ENCODE measurements at places on chromosomes 1 and 21. TPM values are rescaled to one million over a fixed set of nuclear protein-coding genes. Genes with fewer than 3 reads are reported as not detected.

- H3K4me3 ChIP-seq: no peak overlapping the region
- DNase-seq: no peak
- no peaks in the 10 kb centered on the region for H3K27me3 ChIP-seq
- no peaks in the 10 kb centered on the region for H3K4me1 ChIP-seq
- H3K27ac ChIP-seq: no peak overlapping the region
Measured at GRCh38 chr1:177547200-177547599, 376.4 kb downstream of the BRINP2 start.

GRCh38 chr1:16156848-16157495 lies 1.1 kb upstream of the EPHA2 start:
- DNase-seq: no peak
- peaks cover 19% of the 10 kb centered on the region for H3K4me1 ChIP-seq
- H3K4me3 ChIP-seq: no peak overlapping the region
- H3K36me3 ChIP-seq: no peaks in the 10 kb centered on the region
- H3K27me3 ChIP-seq: peaks cover 50% of the 10 kb centered on the region
- no peak overlapping the region for H3K27ac ChIP-seq

DNA sequence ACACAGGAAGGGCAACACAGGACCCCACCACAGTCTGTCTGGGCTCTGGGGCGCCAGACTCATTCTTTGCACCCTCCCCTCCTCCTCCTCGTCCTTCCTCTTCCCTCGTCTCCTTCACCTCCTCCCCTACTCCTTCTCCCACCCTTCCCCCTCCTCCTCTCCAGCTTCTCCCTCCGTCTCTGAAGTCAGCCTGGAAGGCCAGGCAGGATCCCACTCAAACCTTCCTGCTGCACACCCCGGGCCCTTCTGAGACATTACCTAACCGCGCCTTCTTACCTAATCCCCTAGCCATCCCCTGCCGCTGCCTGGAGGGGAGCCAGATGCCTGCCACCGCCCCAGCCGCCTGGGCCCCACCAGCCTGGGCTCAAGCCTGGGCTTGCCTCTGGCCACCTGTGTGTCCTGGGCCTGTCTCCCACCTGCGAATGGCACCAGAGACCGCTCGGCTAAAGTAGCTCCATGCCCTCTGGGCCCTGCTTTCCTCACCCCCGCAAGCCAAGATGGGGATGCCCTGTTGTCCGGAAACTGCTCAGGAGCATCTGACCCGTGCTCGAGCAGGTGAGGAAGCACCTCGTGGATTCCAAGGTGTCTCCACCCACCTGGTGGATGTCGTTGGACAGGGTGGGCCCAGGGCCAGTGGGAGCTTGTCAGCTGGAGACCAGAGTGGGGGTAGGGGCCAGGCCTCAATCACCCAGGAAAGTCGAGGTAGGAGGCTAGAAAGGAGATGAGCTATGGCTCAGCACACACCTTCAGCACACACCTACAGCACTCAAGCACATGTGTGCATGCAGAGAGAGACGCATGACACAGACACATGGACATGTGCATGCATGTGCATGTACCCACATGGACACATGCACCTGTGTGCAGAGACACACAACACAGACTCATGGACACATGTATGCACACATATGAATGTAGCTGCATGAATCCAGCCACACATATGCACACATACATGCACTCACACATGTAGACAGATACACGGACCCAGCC lies 31.9 kb downstream of the WNT9A start:
- H3K4me1 ChIP-seq: no peaks in the 10 kb centered on the region
- peaks cover 4% of the 10 kb centered on the region for H3K27me3 ChIP-seq
- H3K27ac ChIP-seq: no peak overlapping the region

GRCh38 chr1:44040846-44041245 lies 9.6 kb upstream of the SLC6A9 start:
- no peak overlapping the region for H3K27ac ChIP-seq
- H3K36me3 ChIP-seq: no peaks in the 10 kb centered on the region
- peaks cover 2% of the 10 kb centered on the region for H3K4me1 ChIP-seq
- H3K27me3 ChIP-seq: peaks cover 7% of the 10 kb centered on the region
- no peak overlapping the region for H3K4me3 ChIP-seq

The RIIAD1 gene
- total RNA-seq: not detected

GRCh38 chr1:171219346-171220080 lies 28.8 kb upstream of the FMO1 start:
- no peak overlapping the region for H3K4me3 ChIP-seq
- H3K27ac ChIP-seq: no peak overlapping the region
- H3K36me3 ChIP-seq: no peaks in the 10 kb centered on the region

GRCh38 chr1:47262787-47263413 lies 30.9 kb upstream of the TAL1 start:
- DNase-seq: peak; percentile 39
- H3K4me3 ChIP-seq: no peak overlapping the region
- H3K27me3 ChIP-seq: no peaks in the 10 kb centered on the region
- no peaks in the 10 kb centered on the region for H3K4me1 ChIP-seq

GRCh38 chr1:209411491-209411929 lies 172.0 kb upstream of the CAMK1G start:
- no peak overlapping the region for H3K4me3 ChIP-seq
- DNase-seq: no peak
- no peak overlapping the region for H3K27ac ChIP-seq
- H3K4me1 ChIP-seq: no peaks in the 10 kb centered on the region

The LCE1B gene
- not detected for total RNA-seq

DNA sequence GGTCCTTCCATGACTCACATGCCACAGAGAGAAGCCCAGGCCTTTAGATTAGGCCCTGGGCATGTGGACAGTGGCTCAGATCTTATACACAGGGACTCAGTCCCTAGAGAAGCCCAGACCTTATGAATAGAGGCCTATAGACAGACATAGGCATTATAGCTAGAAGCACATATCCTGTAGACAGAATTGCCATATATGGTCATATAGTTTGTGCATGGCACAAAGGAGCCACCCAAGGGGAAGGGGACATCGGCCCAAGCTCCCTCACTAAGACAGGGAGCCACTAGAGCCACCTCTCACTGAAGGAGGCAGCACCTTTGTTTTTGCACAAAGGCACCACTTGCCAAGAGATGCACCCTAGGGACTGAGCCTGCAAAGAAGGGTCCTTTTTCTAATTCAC lies 2.3 kb upstream of the EFNA3 start:
- DNase-seq: no peak
- no peak overlapping the region for H3K27ac ChIP-seq
- no peaks in the 10 kb centered on the region for H3K36me3 ChIP-seq
- H3K27me3 ChIP-seq: peaks cover 26% of the 10 kb centered on the region
- no peak overlapping the region for H3K4me3 ChIP-seq

DNA sequence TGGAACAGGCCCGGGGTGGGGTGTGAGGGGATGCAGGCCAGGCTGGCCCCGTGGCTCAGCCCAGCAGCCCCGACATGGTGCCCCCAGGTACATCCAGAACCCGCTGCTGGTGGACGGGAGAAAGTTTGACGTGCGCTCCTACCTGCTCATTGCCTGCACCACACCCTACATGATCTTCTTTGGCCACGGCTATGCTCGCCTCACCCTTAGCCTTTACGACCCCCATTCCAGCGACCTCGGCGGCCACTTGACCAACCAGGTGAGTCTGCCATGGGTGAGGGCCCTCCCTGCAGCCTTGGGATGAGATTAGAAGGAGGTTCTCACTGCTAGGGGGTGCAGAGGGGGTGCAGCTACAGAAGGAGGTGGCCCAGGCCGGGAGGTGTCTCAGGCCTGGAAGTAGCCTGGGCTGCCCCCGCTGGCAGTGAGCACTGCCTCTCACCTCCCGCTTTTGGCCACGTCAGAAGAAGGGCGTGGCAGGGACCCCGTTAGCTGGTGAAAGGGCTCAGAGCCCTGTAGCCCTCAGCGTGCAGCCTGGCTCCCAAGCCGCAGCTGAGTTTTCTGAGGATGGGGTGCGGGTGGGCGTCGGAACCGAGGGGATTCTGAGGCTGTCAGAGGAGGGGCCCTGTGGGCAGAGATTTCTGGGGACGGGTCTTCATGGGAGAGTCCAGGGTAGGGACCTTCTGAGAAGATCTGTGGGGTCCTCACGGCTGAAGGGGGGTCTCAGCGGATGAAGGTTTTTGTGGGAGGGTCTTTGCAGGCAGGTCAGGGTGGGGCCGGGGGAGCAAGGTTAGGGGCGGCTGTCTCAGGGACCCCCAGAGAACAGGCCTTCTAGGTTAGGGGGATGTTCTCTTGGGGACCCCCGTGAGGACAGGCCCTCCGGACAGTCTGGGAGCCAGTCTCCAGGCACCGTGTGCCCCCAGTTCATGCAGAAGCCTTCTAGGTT lies 10.4 kb downstream of the TTLL10 start:
- no peaks in the 10 kb centered on the region for H3K4me1 ChIP-seq
- no peaks in the 10 kb centered on the region for H3K36me3 ChIP-seq
- DNase-seq: no peak
- no peak overlapping the region for H3K27ac ChIP-seq

The WDR64 gene
- total RNA-seq: not detected

All from activated T-helper 2 cell treated with anti-CD3 and anti-CD28 coated beads, Interferon-gamma antibody, Interleukin-2, Interleukin-4, amounts not matched to agents 10 μg/mL and 5 μg/mL and 100 μg/mL, durations not matched to agents 14 hours and 24 hours and 36 hours (primary cell).